ENCODE measurements at places on chromosomes 11 and 22.

DNA sequence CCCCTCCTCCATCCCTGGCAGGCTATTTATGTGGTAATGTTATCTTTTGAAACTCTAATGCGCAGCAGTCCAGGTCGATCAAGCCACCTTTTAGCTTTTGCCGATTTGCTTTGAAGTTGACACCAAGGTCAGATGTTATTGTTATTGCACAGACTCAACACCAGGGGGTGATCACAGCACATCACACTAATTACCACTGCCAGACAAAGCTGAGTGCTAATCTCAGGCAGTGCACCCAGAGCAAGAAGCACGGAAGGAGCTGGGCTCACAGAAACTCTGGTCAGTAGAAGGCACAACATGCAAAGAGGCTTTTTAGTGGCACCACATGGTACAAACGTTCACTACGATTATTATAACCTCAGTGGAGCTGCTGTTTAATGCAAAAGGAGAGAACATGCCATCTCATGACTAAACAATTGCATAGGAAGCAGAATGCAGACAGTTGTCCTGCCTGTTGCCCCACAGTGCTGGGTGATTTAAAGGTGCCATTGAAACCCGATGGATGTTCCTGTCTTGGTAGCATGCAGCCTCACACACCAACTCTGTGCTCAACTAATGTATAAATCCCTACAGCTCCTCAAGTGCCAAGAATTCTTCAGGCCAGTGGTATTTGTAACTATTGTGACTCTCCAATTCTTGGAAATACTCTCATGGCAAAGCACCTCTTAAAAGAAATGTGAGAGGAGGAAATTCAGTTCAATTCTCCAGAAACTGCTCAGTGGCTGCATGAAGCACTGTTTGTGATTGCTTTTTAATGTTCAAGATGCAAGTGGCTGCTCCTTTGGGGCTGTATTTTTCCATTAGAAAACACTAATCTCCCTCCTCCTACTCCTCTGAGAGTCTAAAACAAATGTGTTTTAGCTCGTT lies 353.9 kb upstream of the DDI1 start:
- no peak for DNase-seq

- no peak for DNase-seq
Observed at GRCh38 chr22:42073621-42074041, 417 bp upstream of the PHETA2 start.

- DNase-seq = no peak
Observed at GRCh38 chr11:59899532-59899931, 20.9 kb downstream of the OOSP3 start.

DNA sequence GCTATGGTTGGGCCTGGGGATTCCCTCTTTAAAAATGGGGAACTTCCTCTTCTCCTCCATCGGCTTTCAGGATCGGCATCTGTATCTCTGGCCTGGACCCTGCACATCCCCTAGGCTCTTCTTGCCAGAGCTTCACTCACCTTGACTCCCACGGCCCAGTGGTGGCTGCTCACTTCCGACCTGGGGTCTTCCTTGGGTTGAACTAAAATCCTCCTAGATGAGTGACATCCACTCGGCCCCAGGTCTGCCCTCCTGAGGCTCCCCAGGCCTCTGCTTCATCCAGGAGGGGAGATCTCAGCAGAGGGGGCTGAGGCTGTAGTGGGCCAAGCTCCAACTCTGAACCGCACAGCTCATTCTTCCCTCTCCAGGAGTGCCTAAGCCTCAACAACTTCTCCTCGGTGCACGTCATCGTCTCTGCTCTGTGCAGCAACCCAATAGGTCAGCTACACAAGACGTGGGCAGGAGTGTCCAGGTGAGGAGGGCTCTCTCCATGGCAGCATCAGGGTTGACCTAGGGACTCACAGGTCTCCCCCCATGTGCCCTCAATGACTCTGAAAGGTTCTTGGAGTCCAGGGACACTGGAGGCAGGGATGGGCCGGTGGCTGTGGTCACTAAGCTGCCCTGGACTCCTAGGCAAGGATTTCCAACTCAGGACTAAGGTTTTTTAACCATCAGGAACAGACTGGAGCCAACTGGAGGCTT lies 3.3 kb downstream of the RGL4 start:
- DNase-seq = no peak

DNA sequence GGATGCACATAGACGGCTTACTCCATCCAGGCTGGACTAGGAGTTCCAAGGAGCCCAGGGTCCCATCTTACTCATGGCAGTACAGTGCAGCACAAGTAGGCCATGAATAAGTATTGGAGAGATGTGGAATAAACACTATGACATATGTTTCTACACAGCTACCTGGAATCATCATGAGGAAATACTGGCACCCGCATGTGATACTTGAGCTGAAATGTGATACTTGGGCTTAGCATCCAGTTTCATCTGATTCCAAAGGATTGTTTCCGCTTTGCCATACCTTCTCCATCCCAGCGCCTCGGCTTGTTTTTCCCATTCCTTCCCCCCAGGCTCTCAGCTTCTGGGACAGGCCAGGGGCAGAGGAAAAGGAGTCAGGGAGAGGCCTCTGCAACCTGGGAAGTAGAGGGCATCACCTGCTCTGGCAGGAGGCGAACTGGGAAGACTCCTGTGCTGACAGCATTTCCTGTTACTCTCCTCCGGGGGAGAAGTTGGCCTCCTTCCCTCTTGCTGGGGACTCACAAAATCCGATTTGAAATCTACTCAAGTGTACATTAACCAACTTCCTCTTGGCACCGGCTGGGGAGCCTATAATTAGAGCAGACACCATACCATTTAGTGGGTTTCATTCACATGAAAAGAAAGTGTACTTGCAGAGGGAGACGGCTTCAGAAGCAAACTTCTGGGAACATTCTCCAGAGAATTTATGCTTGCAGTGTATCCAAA lies 187.8 kb downstream of the MIAT start:
- no peak for DNase-seq

DNA sequence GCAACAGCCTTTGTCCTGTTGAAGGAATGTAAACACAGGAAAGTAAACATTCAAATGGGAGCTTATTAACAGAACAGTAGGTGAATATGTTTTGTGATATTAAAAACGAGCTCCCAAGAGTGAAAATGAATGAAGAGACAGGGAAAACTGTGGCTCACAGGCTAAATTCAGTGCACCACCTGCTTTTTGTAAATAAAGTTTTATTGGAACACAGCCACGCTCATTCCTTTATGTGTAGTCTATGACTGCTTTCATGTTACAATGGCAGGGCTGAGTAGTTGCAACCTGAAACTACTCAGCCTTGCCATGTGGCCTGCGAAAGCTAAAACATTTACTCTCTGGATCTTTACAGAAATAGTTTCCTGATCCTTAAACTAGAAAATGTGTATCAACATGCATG lies 136.9 kb downstream of the MYO18B start:
- no peak for DNase-seq

GRCh38 chr22:46237453-46238124 lies 12.5 kb downstream of the CDPF1 start:
- DNase-seq = no peak

GRCh38 chr11:34836958-34837856 lies 79.0 kb downstream of the APIP start:
- DNase-seq = no peak

DNA sequence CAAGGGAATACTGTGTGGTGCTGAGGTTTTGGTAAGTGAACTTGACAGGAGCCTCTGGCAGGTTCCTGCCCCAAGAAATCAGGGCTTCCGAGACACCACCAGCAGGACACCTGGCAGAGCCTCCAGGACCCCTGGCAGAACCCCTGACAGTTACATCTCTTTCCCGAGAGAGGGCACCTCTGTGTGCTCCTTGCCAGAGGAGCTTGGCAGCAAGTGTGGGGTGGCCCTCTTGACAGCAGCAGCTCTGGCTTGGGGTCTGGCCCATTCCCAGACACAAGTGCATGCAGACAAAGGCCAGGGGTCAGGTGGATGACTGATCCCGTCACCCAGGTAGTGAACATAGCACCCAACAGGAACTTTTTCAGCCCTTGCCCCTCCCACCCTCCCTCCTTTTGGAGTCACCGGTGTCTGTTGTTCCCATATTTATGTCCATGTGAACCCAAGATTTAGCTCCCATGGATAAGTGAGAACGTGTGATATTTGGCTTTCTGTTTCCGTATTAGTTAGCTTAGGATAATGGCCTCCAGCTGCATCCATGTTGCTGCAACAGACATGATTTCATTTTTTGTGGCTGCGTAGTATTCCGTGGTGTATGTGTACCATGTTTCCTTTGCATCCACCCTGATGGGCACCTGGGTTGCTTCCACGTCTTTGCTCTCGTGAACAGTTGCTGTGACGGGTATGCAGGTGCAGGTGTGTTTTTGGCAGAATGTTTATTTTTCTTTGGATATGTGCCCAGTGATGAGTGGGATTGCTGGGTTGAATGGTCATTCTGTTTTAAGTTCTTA lies 21.2 kb upstream of the OSBPL5 start:
- DNase-seq = no peak

DNA sequence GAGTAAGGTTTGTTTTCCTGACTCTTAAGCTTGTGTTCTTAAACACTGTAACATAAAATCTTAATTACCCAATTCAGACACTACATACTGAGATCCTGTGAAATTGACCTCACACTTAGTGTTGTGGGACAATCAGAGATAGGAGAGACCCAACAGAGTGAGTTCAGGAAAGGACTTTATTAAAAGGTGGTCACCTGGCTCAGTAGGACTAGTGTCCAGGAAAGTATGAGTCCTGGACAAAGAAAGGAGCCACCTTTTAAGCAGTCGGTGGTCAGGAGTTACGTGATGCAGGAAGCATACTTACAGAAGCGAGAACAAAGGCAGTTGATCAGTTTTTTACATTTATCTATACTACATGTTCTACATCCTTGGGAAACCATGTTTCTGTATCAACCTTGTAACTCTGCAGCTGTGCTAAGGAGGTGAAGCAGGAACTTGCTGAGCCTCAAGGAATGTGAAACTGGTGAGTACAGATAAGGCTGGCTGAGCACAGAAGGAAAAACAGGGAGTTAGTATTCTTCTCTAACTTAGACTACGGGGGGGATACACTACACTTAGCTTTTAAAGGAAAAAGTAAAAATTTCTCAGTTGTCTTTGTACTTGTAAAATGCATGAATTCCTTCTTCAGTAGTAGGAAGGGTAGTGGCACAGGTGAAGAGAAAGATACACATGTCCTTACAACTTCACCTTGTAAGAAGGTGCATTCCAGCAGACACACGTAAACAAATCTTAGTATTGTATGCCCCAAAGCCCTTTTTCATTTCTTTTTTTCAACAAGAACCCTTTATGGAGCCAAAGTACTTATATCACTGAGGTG lies 15.1 kb downstream of the OR51E1 start:
- DNase-seq = no peak

- no peak for DNase-seq
Observed at GRCh38 chr11:86692746-86693145, 20.3 kb upstream of the ME3 start.

DNA sequence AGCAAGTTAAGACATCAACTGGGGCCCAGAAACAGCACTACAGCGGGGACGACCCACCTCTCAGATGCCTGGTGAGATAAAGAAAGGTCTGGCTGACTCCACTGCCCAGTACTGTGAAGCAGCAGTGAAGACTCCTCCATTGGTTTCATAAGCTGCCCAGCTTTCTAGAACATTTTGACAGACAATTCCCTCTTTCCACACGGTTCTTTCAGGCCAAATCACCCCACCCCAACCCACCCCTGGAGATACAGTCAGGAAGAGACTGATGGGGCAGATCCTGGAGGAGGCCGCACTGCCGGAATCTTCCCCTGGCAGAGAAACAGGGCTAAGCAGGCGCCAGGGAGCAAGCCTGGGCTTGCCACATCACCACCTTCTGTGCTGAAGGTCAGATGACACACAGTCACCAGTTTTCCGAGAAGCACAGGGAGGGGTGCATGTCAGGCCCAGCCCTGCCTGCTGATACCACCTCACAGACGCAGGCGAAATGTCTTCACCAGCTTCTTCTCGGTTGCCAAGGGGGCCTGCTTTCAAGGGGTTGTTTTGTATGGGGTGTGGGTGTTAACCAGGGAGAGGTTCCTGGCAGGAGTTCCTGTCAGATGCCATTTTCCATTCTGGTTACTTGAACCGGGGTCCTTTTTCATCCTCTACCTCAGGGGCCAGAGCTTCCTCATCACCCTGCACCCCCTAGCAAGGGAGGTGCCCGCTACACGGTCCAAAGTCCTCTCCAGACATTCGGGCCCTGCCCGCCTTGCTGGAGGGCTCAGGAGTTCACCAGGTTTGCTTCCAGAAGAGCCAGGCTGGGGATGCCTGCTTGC lies 1.4 kb upstream of the NEAT1 start:
- peak; percentile 77 for DNase-seq

DNA sequence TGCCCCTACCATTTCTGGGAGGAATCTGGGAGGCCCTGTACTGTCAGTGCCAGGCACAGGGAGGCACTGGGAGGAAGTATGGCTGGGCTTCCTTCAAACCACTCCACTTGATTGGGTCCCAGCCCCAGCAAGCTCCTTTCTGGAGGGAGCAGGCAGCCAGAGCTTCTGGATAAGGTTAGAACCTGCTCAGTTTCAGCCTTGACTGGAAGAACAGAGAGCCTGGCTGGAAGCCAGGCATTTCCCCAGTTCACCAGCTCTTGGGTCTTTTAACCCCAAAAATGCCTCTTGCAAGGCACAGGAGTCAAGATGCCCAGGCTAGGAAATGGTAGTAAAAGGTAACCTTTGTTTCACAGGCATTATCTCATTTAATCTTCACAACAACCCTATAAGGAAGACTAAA lies 9.0 kb upstream of the KCTD14 start:
- DNase-seq = no peak

GRCh38 chr11:59400461-59401261 lies 25.6 kb downstream of the OR5A2 start:
- DNase-seq = no peak

DNA sequence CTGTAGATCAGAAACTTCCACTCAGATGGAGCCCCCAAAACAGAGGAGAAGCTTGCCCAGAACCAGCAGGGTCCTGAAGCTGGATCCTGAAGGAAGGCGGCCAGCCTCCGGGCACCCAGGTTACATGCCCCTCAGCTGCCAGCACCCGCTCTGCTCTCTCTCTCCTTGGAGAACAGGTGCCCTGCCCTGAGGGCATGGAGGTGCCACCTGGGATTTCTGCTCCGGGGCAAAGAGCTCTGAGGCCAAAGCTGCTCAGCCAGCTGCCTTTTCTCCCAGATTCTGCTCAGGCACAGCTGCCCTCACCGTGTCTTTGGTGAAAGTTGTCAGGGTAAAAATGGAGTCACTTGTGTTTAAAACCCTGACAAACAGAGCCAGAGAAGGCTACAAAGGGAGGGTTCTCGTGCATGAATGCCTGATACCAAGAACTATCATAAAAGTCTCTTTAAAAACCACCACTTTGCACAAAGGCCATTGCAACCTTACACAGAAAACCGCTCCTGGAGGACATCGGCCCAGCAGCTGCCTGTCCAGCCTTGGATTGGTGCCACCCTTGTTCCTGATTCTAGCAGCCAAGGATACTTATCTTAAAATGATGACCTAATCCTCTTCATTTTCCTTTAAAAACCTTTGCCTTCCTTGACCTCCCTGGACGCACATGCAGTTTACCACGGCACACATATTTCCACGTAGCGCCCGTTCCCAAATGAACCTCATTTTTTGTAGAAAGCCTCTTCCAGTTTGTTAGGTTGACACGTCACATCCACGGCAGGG lies 140.0 kb downstream of the CACNA1I start:
- no peak for DNase-seq
